ENCODE measurements at places on chromosomes 6 and 20.
A peak's percentile ranks its signal among the peaks of the same experiment; 100 is the strongest.

DNA sequence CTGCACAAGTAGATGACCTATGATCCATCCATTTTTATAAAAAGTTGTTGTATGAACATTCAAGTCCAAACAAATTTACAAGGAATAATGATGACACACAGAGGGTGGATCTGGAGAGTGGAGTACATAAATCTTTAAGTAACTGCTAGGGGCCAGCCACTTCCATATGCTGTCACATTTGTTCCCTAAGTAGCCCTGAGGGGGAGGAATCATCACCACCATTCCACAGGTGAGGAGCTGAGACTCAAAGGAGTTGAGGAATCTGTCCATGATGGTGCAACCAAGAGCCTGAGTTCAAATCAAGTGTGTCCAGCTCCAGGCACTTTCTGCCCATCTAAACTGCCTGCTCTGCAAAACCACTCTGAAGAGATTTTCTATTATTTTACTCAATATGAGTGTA lies 132.1 kb downstream of the AIG1 start:
- DNase-seq: no peak

DNA sequence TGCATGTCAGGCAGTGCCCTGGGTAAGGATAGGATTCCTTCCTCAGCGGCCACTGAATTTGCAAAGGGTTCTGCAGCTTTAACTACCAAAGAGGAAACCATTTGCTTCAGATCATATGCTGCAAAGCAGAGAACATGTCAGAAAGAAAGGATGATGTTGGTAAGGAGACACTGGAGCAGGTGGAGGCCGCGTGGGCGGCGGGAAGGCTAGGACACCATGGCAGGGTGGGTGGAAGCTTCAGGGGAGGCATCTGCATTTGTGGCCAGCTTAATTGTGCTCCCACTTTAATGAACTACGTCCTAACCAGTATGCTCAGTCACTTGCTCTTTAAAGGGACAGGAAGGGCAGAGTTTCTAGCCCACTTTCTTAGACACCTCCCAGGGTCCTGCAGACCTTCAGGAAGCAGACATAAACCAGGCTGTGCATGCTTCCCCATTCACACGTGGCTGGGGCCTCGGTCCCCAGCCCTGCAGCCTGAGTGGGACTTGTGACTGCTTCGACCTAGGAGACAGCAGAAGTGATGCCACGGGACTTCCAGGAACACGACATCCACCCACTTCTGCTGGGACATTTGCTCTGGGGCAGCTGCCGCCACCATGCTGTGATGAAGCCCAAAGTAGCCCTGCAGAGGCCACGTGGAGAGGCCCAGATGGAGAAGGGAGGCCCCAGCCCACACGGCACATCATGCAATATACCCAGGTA lies 76.1 kb downstream of the GINS1 start:
- DNase-seq: no peak

- DNase-seq: no peak
Observed at GRCh38 chr20:59818911-59819310, 114.5 kb downstream of the SYCP2 start.

DNA sequence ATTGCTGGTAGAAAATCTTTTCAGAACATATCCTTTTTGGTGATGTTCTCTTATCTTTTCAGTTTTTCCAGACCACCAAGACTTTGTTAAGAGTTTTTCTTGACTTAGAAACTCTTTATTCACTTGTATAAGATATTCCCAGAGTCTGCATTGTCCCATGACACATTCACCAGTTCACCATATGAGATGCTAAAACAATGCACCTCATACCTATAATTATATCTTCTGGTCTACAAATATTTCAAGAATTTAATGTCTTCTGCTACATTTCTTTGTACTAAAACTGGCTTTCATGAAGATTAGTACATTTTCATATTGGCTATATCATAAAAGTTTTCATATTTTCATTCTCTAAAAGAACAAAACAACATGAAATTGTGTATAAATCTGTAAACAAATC lies 111.3 kb downstream of the ADGRG6 start:
- no peak for DNase-seq

GRCh38 chr20:829551-829950 lies 4.0 kb upstream of the FAM110A start:
- no peak for DNase-seq

- DNase-seq: no peak
Observed at GRCh38 chr20:50789968-50790650, 4.8 kb upstream of the BCAS4 start.

DNA sequence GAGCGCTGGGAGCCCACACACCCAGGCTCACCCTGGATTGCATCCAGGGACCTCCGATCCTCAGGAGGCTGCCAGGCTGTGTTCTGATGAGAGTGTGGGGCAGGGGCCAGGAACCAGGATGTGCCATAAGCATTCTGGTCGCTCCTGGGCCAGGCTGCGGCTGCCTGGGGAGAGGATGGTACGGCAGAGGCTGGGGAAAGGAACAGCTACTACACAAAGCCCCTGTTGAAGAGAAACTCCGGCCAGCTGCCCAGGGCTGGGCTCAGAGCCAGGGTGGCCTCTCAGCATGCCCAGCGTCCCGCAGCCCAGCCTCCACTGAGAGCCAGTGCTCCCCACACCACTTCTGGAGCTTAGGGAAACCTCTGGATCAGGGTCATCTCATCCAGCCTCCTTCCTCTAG lies 21.7 kb upstream of the OCSTAMP start:
- no peak for DNase-seq

- no peak for DNase-seq
Observed at GRCh38 chr6:125759184-125759902, 9.9 kb downstream of the HEY2 start.

- no peak for DNase-seq
Observed at GRCh38 chr6:107545763-107546162, 55.8 kb downstream of the SOBP start.

GRCh38 chr6:169986171-169986847 lies 234.9 kb downstream of the ERMARD start:
- no peak for DNase-seq

- no peak for DNase-seq
Observed at GRCh38 chr20:18609741-18610140, 21.9 kb downstream of the DTD1 start.

DNA sequence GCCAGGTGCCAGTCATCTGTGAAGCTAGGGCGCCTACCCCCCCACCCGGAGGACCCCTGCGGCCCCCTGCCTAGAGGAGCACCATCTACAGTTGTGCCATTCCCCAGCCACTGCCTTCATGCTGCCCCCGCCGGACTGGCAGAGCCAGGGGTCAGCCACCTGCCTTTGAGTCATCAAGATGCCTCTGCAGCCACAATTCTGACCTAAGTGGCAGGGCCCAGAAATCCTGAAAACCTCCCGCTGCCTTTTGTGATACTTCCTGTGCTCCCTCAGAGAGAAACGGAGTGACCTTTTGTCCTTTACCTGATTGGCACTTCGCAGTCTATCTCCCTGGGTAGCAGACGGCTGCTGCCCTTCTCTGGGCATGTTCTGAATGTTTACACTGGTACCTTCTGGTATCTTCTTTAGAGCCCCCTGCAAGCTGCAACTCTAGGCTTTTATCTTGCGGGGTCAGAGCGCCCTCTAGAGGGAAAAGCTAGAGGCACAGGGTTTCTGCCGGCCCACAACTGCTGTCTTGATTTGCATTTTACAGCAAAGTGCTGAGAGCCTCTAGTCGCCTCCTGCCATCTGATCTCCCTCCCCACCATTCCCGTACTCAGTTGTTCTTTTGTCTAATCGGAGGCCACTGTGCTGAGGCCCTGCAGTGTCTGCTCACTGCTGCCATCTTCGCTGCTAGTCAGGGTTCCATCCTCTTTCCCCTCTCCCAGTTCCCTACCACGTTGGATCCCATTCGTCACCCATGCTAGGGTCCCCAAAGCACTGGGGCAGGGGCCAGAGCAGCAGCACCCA lies 26.9 kb downstream of the SPATA2 start:
- no peak for DNase-seq

GRCh38 chr6:148466158-148466557 lies 123.5 kb downstream of the SASH1 start:
- no peak for DNase-seq

DNA sequence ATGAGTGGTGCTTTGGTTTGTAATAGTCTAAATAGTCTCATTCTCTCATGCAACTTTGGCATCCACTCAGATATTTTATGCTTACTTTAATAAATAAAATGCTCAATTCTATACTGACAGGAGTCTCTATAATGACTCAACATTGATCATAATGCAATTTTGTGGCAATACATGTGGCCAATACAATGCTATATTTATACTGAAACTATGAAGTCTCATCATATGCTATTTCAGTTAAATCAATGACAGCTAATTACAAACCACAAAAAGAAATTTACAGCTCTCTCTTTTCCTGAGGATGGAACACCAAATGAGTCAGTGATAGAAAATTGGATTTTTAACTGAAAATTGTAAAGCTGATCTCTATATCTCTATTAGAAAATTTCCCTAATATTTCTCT lies 77.1 kb downstream of the WASF1 start:
- DNase-seq: no peak

- DNase-seq: peak; percentile 28
Observed at GRCh38 chr20:57902473-57902872, 192.7 kb upstream of the PMEPA1 start.

GRCh38 chr20:47303736-47304135 lies 52.8 kb downstream of the ZMYND8 start:
- no peak for DNase-seq

- no peak for DNase-seq
Observed at GRCh38 chr20:63463400-63464288, 8.8 kb downstream of the KCNQ2 start.

All from stromal cell of bone marrow (primary cell).